ENCODE measurements at places on chromosomes 6 and 20.

- no peak for DNase-seq
Measured at GRCh38 chr6:141484711-141485110, 648.0 kb upstream of the GJE1 start.

GRCh38 chr6:53432318-53433161 is 83.8 kb upstream of the ELOVL5 start:
- DNase-seq, result no peak

GRCh38 chr6:107186047-107186446 is 70.7 kb upstream of the BEND3 start:
- DNase-seq, result no peak

DNA sequence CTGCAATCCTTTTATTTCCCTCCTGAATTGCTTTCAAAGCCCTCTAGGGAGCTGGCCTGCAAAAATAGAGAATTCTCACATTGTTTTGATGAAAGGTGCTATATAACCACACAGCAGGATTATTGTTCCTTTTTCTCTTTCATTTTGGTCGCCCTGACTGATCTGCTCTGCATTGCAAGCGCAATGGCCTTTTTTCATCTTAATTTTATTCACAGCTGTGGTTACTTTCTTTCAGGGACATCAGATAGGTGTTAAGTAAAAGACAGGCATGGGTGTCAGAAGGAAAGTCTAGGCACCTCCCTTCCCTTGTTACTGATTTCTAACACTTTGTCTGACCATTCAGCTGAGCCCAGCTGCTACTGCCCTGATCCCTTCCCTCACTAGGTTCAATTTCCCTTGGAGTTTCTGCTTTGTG is 850.5 kb upstream of the MAP3K7 start:
- no peak for DNase-seq

- DNase-seq, result no peak
Measured at GRCh38 chr6:155889410-155889809, 433.8 kb upstream of the NOX3 start.

DNA sequence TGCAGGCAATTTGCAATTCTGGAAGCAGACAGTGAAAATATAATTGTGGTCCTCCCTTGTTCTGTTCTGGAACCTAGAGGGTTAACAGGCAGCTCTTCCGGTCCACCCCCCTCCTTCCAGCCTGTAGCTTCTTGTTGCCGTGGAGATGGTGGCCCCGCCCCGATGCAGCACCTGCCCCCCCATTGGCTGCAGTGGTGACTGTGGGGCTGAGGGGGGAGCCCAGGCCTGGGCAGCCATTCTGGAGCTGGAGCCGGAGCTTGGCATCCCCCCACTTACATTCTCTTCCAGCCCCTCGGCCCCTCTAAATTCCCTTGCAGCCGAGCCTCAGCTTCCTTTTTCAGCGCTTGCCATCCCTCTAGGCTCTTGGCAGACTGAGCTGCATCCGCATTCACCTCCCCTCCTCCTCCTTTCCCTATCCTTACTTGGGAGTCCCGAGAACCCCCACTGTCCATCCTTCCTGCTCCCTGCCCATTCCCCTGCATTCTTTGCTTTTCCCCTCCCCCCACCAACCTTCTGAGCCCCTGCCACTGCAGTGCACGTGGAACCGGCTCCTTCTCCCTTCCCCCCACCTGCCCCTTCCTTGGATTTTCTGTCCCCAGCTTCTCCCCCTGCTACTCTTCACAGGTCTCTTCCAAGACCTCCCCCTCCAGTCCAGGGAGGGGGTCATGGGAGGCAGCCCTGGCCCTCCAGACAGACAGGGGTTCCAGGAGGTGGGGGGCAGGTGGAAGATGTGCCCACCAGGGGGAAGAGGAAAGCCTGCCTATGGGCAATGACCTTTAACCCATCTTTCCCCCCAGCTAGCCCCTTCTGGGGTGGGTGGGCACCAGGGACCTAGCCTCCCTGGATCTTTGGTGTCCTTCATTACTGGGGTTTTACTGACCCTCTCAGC is 11.4 kb downstream of the SYNGAP1 start:
- DNase-seq, result peak; percentile 82
